Natural killer cell (primary cell): ENCODE measurements at places on chromosomes 5 and 9.
A peak's percentile ranks its signal among the peaks of the same experiment; 100 is the strongest.

DNA sequence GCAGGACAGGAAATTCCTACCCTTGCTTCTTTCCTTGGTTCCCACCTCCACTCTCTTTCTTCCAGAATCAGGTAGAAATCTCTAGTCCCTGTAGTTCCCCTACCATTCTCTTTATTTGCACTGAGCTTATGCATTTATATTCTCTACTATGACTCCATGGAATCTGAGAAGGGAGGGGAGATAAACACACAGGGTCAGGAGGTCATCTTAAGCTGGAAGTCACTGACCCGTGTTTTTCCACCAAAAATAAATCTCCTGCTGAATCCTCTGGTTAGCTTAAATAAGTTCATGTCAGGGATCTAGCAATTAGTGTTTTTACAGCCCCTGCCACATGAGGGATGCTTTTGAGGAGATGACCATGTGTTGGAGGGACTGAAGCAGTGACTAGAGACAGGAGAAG is 3.7 kb downstream of the ACTL7B start:
- no peak for DNase-seq

GRCh38 chr5:178428341-178429155 is 161.6 kb downstream of the COL23A1 start:
- no peak for DNase-seq

DNA sequence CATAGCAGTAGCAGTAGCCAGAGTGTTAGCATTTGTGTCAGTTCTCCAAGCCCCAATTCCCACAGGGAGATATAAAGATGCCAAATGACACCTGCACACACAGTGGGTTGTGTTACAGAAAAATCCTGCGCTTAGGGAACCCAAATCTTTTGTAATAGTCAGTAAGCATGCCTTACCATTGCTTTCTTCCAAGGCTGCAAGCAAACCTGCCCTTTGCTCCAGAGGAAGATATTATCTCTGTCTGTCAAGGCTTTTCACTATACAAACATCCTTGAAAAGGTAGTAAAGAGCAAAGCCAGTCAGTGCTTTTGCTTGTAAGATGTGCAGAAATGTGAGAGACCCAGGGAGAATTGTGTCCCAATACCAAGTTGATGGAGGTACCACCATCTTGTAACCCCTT is 2.9 kb downstream of the ANKDD1B start:
- DNase-seq, result no peak

DNA sequence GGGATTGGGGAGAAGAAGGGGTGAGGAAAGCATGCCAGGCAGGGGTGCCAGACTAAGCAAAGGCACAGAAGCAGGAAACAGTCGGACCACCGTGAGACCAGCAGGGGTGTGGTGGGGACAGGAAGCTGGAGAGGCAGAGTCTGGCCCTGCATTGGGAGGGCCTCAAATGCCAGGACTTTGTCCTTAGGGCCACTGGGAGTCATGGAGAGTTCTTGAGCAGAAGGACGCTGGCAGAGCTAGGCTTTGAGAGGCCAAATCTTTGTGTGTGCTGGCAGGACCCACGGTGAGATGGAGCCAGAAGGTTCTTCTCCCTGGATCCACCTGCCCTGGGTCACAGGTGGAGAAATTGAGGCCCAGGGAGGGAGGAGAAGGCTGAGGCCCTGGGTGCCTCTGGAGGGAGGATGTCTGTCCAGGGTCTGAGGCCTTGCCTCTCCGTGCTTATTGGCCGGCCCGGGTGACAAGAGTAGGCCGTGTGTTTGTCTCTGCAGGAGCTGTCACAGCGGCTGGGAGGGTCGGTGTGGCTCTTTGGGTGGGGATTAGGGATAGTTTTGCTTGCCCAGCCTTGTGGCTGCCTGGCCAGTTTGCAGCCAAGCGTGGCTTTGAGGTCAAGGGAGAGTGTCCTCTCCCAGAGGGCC is 1.8 kb upstream of the ENG start:
- DNase-seq, result no peak

GRCh38 chr5:35502206-35502605 is 115.5 kb upstream of the SPEF2 start:
- DNase-seq, result no peak

DNA sequence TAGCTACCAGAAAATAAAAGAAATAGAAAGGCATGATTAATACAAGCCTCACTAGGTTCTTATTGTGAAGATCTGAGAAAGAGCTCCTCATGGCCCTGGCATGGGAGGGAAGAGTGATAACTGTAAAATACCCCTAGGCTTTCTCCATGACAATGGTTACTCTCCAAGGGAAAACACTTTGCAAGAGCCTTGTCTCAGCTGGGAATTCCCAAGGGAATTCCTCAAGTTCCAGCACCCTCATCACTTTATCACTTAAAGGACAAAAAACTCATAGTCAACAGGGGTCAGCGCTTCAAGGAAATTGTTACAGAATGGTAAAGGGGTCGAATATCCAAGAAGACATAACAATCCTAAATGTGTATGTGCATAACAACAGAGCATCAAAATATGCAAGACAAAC is 21.2 kb downstream of the SYK start:
- no peak for DNase-seq

DNA sequence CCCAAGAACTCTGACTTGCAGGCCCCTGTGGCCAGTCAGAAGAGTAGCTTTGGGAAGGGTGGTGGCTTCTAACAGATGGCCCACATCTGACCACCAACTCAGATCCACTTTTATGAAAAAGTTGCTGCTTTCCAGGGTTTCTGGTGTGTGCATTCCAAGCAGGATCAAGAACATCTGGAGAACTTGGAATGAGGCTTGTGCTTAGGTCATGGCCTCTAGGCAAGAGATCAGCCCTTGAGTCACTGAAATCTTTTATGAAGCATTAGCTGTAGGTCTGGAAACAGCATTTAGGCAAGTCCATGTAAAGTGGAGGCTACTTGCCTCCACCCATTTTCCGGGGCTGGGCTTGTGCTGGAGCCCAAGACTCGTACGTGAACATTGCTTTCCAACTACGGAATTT is 433.3 kb downstream of the SH3GL2 start:
- no peak for DNase-seq

DNA sequence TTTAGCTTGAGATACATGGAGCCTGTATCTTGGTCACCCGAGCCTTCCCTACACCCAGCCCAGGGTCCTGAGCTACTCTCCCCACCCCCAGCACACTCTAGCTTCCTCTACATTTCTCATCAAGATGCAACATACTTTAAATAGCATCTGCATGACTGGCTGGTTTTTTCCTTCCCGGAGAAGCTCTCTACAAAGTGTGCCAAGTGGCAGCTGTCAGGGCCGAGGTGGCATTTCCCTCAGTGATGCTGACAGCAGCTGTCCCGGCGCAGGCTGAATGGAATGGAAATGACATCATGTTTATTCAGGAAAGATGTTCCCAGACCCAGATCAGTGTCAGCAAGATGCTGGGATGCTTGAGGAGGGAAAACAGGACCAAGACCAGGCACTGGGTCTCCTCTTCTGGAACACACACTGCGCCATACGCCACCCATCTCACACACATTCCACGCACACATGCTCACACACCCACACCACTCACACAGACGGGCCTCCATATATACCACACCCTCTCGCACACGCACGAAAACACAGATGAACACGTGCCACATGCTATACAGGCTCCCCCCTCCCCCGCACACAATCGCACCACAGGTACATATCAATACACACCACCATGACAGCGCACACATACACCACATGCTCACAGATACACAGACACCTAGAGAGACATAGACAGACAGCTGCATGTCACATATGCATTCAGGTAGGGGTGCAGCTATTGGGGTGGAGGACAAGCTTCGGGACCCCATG is 67.8 kb downstream of the LHX2 start:
- no peak for DNase-seq

- peak; percentile 7 for DNase-seq
Measured at GRCh38 chr9:1171546-1171945, 121.4 kb downstream of the DMRT2 start.

- no peak for DNase-seq
Measured at GRCh38 chr5:171388816-171389168, 1.1 kb downstream of the NPM1 start.

DNA sequence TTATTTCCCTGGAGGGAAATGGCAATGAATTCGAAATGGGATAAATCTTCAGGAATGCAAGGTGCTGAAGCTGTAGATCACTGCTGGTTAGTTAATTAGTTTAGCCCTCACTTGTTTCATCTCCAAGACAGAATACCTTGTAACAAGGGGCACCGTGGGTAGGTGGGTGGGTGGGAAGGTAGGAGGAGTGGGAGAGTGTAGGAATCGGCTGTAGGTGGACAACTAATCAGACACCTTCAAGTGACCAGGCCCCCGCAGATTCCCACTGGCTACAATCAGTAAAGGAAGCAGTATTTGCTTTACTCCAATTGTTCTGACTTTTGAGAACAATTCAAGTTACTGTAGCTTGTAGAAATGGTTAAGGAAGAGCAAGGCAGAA is 293.7 kb downstream of the TLE1 start:
- DNase-seq, result no peak

DNA sequence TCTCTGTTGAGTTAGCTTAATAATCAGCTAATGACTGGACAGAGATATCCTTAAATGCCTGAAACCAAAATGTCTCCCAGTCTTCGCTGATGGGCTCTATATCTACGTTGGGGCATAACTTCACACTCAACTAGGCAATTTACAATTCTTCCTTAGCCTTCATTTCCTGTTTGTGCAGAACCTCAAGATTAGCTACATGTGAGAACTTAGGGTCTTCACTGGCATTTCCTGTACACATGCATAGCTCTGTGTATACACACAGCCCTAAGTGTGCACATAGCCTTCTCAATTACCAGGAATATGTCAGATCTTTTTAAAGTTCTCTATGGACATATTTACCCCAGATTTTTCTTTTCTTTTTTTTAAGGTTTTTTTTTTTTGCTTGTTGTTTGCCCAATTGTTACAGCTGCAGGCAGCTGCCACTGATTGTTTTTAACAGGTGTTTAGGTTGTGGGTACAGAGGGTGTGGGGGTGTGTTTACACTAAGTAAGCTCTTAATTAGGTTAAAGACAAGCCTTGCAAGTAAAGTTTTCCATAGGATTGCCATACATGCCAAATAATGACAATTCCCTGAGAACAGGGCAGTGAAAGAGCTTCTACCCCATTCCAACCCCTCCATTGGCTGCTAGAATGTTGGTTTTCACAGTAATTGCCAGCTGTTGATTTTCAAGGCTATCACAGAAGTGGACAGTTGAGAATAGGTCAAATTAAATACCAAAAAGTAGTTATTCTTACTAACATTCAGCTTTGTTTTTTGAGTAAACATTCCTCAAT is 441.0 kb downstream of the TLE4 start:
- DNase-seq, result no peak

GRCh38 chr9:124764774-124765438 is 6.2 kb downstream of the NR6A1 start:
- no peak for DNase-seq

DNA sequence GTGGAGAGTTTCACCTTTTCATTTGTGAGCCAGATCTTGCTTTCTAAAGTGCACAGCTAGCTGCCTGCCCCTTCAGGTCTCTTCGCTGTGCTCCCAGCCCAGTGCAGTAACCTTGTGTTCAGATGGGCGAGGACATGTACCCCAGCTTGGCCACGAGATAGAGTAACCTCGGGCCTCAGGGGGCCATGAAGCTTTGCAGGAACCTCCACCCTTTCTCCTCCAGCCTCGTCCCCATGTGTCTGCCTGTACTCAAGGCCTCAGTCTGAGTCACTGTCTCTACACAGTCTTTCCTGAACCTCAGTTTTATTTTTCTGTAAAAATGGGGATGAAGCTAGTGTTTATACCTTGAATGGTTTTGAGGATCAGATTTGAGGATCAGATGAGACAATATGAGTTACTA is 37.9 kb downstream of the ERGIC1 start:
- DNase-seq, result no peak

DNA sequence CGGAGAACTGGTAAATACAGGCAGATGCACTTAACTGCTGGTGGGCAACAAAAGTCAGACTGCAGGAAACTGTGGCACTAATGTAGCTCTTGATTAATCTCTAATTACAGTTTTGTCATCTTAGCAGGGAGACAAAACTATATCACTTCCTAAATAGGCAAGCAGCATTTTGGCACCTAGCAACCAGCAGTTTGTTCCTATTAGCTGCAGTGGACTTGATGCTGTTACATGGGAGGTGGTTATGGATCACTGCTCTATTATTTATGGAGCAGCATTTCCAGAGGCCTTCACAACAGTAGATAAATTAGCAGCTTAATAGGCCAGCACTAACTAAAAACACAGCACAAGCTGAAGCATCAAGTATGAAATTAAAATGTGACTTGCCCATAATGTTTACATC is 518.3 kb upstream of the ITGA1 start:
- no peak for DNase-seq

- no peak for DNase-seq
Measured at GRCh38 chr5:41707853-41708603, 162.2 kb downstream of the OXCT1 start.

DNA sequence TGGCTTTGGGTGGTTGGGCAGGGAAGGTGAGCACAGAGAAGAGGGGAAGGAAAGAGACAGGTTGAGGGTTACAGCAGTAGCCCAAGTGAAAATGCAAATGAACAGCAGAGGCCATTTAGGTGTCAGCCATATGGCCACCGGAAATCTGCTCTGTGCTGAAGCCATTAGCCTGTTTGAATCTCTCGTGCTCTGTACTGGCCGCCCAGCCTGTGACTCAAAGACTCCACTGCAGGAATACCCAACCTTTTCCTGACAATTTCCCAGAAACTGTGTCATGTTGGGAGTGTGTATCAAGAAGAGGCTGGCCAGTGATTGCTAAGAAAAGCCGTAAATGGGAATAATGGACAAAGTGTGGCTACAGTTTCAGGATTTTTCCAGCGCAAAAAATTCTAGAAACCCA is 35.9 kb upstream of the RAI14 start:
- DNase-seq, result no peak

DNA sequence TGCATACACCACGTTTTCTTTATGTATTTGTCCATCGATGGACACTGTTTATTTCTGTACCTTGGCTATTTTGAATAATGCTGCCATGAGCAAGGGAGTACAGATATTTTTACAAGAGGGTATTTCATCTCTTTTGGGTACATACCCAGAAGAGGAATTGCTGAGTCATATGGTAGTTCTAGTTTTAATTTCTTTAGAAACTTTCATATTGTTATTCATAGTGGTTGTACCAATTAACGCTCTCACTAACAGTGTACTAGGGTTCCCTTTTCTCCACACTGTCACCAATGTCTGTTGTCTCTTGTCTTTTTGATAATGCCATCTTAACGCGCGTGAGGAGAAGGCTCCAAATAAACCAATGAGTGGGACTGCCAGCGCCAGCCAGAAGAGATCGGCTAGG is 257.6 kb upstream of the EDIL3 start:
- no peak for DNase-seq

DNA sequence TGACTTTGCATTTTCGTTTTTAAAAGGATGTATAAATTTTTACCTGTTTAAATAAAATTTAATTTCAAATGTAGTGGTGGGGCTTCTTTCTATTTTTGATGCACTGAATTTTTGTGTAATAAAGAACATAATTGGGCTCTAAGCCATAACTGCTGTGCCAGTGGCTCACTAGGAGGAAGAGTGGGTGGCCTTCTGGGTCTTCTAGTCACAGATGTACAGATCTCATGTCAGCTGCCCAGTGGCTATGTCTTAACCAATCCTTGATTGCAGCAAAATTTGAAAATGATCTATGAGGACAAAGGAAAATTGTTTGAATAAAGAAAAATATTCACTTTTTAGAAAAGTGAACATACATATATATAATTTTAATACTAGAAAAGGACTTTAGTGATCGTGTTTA is 5.4 kb downstream of the CTSL start:
- DNase-seq, result no peak
